ENCODE measurements at places on chromosomes 5 and 9.

DNA sequence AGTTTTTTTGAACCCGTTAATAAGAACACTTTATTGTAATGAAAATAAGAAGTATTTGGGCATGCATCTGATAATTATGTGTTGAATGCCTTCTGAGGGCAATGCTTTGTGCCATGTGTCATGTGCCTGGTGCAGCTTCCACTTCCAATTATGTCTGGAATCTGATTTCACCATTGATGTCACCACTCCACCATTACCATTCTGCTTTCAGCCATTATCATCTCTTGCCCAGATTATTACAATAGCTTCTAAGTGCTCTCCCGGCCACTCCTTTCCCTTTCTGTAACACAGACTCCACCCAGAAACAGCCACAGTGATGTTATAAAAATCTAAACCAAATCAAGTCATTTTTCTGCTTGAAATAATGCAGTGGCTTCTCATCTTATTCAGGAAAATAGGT lies 171.7 kb downstream of the C9orf152 start:
- no peak overlapping the region for H3K27ac ChIP-seq
- H3K4me1 ChIP-seq, result no peaks in the 10 kb centered on the region
- no peak overlapping the region for H3K4me3 ChIP-seq
- no peaks in the 10 kb centered on the region for H3K36me3 ChIP-seq
- DNase-seq, result no peak
- H3K27me3 ChIP-seq, result peaks cover 2% of the 10 kb centered on the region

DNA sequence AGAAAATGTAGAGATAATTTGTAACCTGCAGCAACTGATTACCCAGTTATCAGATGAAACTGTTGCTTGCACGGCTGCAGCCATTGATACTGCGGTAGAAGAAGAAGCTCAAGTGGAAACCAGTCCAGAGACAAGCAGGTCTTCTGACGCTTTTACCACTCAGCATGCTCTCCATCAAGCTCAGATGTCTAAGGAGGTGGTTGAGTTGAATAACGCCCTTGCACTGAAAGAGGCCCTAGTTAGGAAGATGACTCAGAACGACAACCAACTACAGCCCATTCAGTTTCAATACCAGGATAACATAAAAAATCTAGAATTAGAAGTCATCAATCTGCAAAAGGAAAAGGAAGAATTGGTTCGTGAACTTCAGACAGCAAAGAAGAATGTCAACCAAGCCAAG lies 1.7 kb downstream of the KIF4B start:
- H3K36me3 ChIP-seq, result no peaks in the 10 kb centered on the region
- no peak overlapping the region for H3K27ac ChIP-seq
- H3K27me3 ChIP-seq, result peaks cover 2% of the 10 kb centered on the region

DNA sequence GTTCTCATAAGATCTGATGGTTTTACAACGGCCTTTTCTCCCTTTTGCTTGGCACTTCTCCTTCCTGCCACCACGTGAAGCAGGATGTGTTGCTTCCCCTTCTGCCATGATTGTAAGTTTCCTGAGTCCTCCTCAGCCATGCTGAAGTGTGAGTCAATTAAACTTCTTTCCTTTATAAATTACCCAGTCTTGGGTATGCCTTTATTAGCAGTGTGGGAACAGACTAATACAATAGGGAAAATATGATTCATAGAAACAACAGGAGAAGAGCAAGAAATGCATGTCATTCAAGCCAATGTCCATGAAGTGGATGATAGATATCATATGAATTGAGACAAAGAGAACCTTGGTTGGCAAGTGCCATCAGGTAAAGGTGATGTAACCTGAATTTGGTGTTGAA lies 128.3 kb upstream of the HAPLN1 start:
- H3K4me3 ChIP-seq, result no peak overlapping the region
- H3K27ac ChIP-seq, result no peak overlapping the region
- no peaks in the 10 kb centered on the region for H3K27me3 ChIP-seq
- DNase-seq, result no peak
- no peaks in the 10 kb centered on the region for H3K36me3 ChIP-seq
- no peaks in the 10 kb centered on the region for H3K4me1 ChIP-seq

GRCh38 chr9:36895744-36896260 lies 138.3 kb downstream of the PAX5 start:
- H3K4me1 ChIP-seq, result no peaks in the 10 kb centered on the region
- no peak overlapping the region for H3K4me3 ChIP-seq
- H3K27me3 ChIP-seq, result peaks cover 7% of the 10 kb centered on the region
- no peaks in the 10 kb centered on the region for H3K36me3 ChIP-seq
- H3K27ac ChIP-seq, result no peak overlapping the region
- DNase-seq, result no peak

DNA sequence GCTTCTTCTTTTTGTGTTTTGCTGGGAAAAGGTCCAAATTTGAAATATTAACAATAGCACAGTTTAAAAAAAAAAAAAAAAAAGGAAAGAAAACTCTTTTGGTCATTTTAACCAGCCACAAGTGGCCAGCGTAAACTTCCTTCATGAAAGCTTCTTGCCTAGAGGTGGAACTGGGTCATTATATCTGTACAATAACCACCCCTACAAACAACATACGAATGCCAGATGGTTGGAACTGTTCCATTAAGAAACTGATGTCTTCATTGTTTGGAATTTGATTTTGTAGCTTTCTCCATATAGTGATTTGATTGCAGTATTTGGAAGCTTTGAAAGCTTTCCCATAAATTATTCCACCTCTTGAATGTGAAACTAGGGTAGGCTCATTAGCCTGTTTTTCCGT lies 18.3 kb upstream of the LPAR1 start:
- H3K36me3 ChIP-seq, result no peaks in the 10 kb centered on the region
- H3K27me3 ChIP-seq, result no peaks in the 10 kb centered on the region
- H3K27ac ChIP-seq, result no peak overlapping the region
- no peak overlapping the region for H3K4me3 ChIP-seq
- no peaks in the 10 kb centered on the region for H3K4me1 ChIP-seq

- H3K4me3 ChIP-seq, result no peak overlapping the region
- H3K4me1 ChIP-seq, result no peaks in the 10 kb centered on the region
These were observed 719.0 kb downstream of the PTPRD start for GRCh38 chr9:9893837-9894236.

DNA sequence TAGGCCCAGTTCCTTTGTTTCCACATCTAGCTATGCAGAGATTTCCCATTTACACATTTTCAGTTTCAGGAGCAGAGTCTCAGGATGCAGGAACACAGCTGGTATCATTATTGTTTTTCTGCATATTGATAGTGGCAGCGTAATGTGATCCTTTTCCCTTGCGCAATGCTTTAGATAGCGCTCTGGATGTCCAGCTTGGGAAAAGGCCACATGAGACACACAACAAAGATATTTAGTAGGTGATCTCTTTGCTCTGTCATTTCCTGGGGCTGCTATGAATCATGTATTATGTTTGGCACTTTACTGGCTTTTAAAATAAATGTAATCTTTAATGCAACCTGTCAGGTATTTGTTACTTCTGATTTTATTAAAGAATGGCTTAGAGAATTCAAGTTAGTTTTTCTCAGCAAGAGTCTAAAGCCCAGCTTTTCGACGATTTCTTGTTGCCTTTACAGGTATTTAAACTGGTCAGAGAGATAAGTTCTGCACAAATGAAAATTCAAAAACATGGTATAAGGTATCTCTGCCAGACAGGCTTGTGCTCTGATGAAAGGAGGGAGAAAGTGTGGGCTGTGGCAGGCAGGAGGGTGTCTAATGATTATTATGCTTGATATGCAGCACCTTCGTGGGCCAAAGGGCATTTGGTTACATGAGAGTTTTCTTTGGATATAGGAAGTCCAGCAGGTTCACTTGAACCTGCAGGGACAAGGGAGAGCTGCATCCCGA lies 42.2 kb downstream of the PTTG1 start:
- peaks cover 28% of the 10 kb centered on the region for H3K4me1 ChIP-seq
- H3K27me3 ChIP-seq, result peaks cover 7% of the 10 kb centered on the region
- H3K27ac ChIP-seq, result no peak overlapping the region
- H3K4me3 ChIP-seq, result no peak overlapping the region
- no peak for DNase-seq

DNA sequence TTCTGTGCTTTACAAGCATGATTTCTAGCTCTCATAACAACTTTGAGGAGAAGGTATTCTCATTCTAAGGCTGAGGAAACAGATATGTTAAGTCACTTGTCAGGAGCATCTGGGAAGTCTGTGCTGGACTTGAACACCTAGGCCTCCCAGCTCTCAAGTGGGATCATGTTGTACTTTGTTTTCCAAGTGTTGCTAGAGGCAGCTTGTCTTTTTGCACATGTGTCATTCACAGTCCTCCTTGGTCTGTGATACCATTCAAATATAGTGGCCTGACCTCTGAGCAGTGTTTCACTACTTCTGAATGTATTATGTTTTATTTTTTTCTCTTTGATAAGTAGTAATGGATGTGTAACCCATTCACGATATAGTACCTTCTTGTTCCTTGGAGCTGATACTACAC lies 21.2 kb downstream of the ZSWIM6 start:
- H3K4me3 ChIP-seq, result no peak overlapping the region
- peaks cover 3% of the 10 kb centered on the region for H3K27me3 ChIP-seq
- DNase-seq, result no peak
- no peak overlapping the region for H3K27ac ChIP-seq
- peaks cover 4% of the 10 kb centered on the region for H3K4me1 ChIP-seq
- peaks cover 9% of the 10 kb centered on the region for H3K36me3 ChIP-seq

GRCh38 chr5:57734296-57734695 lies 251.7 kb upstream of the ACTBL2 start:
- H3K27ac ChIP-seq, result no peak overlapping the region
- no peaks in the 10 kb centered on the region for H3K4me1 ChIP-seq
- H3K36me3 ChIP-seq, result no peaks in the 10 kb centered on the region

DNA sequence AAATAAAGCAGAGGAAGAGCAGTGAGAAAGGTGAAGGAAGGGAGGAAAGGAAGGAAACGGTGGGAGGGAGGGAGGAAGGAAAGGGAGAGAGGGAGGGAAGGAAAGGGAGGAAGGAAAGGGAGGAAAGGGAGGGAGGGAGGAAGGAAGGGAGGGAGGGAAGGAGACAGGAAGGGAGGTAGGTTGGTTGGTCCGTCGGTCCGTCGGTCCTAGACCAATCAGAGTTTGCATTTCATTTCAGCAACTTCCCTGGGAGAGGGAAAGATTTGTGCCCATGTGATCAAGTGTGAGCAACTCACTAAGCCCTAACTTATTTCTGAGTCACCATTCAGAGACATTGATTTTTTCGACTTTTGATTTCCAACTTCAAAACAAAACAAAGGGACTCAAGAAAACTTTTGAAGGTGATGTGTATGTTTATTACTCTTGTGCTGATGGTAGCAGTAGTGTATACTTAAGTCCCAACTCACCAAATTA lies 18.8 kb downstream of the NANS start:
- no peak for DNase-seq
- H3K4me1 ChIP-seq, result peaks cover 9% of the 10 kb centered on the region
- H3K4me3 ChIP-seq, result no peak overlapping the region
- no peak overlapping the region for H3K27ac ChIP-seq
- H3K36me3 ChIP-seq, result peaks cover 13% of the 10 kb centered on the region

GRCh38 chr5:67173959-67174358 lies 22.6 kb downstream of the CD180 start:
- peaks cover 17% of the 10 kb centered on the region for H3K36me3 ChIP-seq
- H3K4me3 ChIP-seq, result no peak overlapping the region
- H3K27me3 ChIP-seq, result peaks cover 6% of the 10 kb centered on the region
- no peaks in the 10 kb centered on the region for H3K4me1 ChIP-seq

GRCh38 chr5:134246771-134247427 lies 21.0 kb upstream of the PPP2CA start:
- no peak overlapping the region for H3K4me3 ChIP-seq
- no peaks in the 10 kb centered on the region for H3K4me1 ChIP-seq
- no peak overlapping the region for H3K27ac ChIP-seq

DNA sequence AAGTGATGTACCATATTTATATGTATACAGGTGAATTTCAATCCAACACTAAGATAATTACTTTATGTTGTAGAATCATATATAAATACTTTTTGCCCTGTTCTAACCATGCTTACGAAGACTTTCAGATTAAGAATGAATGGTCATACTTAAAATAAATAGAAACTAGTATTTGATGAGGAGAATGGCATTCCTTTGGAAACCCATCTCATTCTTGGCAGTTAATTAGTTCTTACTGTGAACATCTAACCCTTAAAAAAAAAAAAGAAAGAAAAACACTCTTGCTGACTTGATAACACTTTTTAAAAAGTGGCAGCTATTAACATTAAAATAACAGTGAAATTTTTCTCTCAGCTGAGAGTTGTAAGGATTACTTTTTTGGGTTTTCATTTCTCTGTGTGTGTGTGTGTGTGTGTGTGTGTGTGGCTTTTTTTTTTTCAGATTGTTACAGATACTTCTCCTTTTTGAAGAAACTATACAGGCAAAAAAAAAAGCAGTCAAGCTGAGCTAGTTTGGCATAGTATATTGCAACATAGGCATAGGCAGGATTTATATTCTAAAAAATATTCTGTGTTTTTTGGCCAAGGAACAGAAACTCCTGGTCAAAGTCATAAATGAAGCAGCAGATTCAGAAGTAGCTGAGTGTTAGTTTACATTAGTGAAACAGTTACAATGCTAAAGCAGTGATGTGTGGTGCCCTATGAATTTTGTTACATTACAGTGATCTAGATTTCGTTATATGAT lies 163.5 kb downstream of the CD180 start:
- peaks cover under 1% of the 10 kb centered on the region for H3K36me3 ChIP-seq
- no peaks in the 10 kb centered on the region for H3K27me3 ChIP-seq
- no peaks in the 10 kb centered on the region for H3K4me1 ChIP-seq

DNA sequence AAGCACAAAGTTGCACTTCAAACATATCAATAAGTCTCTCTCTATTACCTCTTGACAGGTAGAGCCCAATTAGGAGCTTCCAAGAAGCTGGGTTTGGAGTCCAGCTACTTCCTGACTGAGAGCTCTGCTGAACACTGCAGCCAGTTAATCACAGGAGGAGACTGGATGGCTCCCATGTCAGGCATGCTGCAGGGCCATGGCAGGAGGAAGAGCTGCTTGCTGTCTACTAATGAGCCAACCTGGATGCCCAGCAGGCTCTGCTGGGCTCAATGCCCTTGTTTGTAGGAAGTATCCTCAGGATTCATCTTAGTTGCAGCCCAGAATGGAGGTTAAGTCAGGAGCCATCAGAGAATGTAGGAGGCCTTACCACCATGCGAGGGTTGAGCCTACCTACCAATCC lies 91.9 kb downstream of the TMEM215 start:
- no peak overlapping the region for H3K27ac ChIP-seq
- no peaks in the 10 kb centered on the region for H3K4me1 ChIP-seq
- no peaks in the 10 kb centered on the region for H3K36me3 ChIP-seq
- H3K27me3 ChIP-seq, result peaks cover 2% of the 10 kb centered on the region

DNA sequence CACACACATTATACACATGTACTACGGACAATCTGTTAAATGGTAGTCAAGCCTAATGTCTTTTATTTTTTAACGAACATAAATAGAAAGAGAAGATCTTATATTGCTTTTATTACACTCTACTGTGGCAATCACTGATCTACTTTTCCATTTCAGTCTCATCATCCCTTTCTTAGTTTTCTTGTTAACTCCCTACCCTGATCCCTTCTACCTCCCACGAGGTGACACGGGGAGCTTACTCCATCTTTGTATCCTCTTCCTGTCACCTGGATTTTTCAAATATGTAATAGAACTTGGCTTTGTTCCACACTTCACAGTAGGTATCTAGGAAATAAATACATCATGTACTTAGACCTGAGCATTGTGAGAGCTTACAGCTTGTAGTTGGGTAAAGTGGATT lies 211.0 kb downstream of the PIK3R1 start:
- no peak for DNase-seq
- no peaks in the 10 kb centered on the region for H3K27me3 ChIP-seq
- peak overlapping the region; percentile 62 for H3K27ac ChIP-seq
- no peaks in the 10 kb centered on the region for H3K36me3 ChIP-seq

- no peaks in the 10 kb centered on the region for H3K27me3 ChIP-seq
- H3K4me3 ChIP-seq, result no peak overlapping the region
- no peak for DNase-seq
These were observed 330.6 kb downstream of the ASTN2 start for GRCh38 chr9:117084221-117084620.

GRCh38 chr9:116149844-116150243 lies 3.7 kb upstream of the PAPPA start:
- peaks cover 3% of the 10 kb centered on the region for H3K27me3 ChIP-seq
- no peak overlapping the region for H3K4me3 ChIP-seq
- no peaks in the 10 kb centered on the region for H3K36me3 ChIP-seq
- H3K4me1 ChIP-seq, result no peaks in the 10 kb centered on the region
- no peak for DNase-seq
